ENCODE measurements at places on chromosomes 7 and 10.

DNA sequence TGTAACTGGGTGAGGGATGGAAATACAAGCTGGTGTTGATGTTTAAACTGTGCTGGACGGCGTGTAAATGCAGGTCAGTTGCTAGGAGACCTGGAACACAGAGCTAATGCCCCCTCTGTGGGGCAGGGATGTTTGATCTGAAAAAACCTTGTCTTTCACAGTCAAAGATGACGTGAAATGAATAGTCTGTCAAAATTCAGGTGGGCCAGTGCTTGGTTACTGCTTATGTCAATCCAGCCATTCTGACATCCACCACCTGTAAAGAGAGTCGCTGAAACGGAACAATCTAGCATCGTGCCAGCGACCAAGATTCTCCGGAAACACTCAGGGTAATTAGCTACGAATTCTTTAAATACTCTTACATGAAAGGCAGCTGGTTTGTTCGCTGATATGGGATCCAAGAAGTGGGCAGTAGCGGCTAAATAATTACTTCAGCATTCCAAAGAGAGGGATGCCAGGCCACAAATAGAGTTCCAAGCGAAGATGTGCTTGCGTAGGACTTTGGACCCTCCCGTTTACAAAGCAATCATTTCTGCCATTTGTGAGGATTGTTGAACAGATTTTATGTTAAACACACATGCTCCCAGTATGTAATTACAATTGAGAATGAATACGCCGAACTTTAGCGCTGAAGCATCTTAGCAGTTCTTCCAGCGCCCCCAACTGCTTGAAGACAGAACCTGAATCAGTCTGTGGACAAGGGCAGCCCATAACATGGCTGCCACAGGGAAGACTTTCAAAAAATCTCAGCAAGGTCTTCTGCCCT, 7.3 kb upstream of the ASB4 start:
- no peak for DNase-seq

DNA sequence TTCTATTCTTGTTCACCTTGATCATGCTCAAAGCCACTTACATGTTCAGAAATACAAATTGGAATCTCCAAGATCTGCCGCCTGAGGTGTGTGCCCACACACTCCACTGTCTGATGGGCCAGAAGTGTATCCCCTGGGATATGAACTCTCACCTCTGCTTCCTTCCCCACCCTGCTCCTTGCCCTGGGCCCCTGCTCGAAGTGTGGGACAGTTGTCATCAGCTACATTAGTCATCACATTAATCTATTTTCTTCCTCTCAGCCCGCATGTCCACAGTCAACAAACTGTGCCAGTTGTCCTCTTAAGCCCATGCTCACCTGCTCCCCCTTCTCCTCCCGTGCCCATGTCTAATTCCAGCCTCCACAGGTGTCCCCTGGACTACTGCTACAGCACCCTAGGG, 154.7 kb downstream of the PTPN20 start:
- no peak for DNase-seq

GRCh38 chr10:101241840-101242707, 12.8 kb upstream of the LBX1 start:
- DNase-seq, result no peak

DNA sequence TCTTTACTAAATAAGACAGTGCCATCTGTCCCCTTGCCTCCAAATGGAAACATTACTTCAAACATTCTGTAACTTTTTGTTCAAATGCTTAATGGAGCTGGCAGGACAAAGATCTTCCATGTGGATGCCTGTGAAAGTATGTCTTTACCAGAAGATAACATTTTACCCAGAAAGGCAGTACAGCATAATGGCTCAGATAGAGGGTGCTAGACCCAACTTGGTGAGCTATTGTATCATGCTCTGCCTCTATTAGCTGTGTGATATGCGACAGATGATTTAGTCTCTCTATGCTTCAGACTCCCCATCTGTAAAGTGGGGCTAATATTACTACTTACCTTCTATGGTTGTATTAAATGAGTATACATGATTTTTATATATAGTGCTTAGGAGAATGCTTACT, 8.8 kb upstream of the SMKR1 start:
- DNase-seq, result no peak

GRCh38 chr7:130182990-130183389, 22.2 kb downstream of the TMEM209 start:
- DNase-seq, result no peak

DNA sequence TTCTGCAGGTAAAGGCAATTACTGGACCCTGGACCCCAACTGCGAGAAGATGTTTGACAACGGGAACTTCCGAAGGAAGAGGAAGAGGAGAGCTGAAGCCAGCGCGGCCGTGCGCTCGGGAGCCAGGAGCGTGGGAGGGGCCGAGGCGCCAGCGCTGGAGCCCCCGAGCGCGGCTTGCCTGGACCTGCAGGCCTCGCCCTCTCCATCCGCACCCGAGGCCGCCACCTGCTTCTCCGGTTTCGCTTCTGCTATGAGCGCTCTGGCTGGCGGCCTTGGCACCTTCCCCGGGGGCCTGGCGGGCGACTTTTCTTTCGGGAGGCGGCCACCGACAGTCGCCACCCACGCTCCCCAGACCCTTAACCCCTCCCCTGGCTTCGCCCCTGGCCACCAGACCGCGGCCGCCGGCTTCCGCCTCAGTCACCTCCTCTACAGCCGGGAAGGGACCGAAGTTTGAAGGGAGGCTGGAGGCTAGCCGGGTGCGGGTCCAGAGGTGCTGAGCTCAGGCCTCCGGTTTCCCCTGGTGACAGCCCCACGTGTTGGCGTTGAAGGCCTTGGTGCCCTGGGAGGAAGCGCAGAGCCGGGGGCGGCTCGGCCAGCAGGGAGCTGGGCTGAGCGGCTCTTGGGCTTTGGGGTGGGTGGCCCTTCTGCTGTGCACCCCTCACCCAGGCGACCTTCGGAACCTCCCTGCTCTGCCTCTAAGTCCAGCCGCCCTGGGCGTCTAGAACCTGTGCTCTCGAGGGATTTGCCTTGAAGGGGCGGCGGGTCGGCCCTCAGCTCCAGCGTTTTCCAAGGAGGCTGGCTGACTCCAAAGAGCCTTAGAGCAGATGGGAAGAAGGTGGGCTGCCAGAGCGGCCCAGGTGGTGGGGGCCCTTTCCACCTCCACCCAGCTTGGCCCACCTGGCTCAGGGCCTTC, 1.8 kb downstream of the FOXI2 start:
- DNase-seq, result no peak

All from foreskin melanocyte (primary cell).